Type B pancreatic cell (in vitro differentiated cells): ENCODE measurements at places on chromosomes 16 and 17. TPM values are rescaled to one million over a fixed set of nuclear protein-coding genes. Genes with fewer than 3 reads are reported as not detected.

DNA sequence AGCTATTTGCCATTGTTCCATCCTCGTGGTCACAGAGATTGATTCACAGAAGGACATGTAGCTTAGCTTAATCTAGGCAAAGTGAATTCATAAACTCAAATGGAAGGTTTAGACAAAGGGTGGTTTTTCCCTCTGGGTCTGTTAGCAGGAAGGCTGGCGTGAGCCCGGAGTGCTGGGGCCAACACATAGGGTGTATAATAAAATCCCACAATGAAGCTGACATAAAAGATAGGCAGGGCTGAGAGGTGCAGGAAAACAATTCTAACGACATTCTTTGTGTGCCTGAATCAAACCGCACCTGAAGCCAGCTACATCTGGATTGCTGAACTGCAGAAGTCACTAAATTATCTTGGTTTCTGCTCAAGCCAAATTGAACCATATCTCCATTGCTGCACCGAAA, 173.9 kb downstream of the MAF start:
- DNase-seq: no peak

DNA sequence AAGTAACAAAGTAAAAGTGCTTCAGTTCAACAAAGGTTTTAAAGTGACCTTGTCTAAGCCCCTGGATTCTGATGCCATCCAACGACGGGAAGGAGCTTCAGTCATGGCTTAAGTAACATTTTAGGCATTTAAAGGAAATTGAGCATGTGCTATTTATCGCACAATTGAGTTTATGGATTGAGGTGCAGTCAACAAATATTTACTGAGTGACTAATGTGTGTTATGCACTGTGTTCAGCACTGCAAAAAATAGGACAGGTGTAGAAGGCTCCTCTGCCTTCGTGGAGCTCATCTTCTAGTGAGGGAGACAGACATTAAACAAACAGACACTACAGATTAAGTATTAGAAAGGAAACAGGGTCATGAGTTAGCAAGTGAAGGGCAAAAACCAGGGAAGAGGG, 12.5 kb downstream of the TMIGD1 start:
- no peak for DNase-seq

Gene NOL3
- total RNA-seq: 8.4 and 17.5 TPM in 2 replicates

Gene SDR42E2
- 0.19 TPM in 1 of 2 replicates, not detected in the other for total RNA-seq

GRCh38 chr17:81481815-81482505, 30.6 kb downstream of the ACTG1 start:
- DNase-seq: no peak

DNA sequence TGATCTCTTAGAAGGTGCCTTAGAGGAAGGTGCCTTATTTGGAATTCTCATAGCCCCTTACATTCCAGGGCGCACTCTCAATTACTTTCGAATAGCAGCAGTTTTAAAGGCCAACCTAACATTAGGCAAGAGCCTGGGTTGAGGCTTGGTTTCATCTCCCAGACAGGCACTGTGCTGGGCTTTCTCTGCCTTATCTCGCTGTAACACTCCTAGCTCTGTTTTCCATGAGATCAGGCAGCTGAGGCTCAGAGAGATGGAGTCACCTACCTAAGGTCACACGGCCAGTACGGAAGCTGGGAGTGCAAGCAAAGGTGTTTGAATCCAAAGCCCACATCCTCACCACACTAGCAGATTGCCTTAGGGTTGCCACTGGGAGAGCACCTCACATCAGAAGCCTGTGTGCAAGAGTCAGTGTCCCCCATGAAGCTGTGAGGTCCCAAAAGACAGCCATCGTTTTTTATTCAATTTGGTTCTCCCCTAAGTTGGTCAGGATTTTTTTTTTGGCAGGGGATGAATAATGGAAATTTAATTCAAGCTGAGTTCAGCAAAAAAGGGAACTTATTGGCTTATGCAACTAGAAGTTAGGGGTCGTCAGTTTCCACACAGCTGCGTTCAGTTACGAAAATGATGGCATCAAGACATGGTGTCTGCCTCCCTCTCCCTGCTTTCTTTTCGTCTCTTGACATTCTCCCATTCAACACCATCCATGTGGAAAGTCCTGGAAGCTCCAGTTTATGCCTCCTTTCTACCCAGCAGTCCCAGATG, 206.4 kb downstream of the KATNIP start:
- DNase-seq: no peak

- DNase-seq: no peak
These were observed 1.0 kb upstream of the SLC12A4 start for GRCh38 chr16:67969254-67970039.
